ENCODE measurements at places on chromosomes 4 and X.

DNA sequence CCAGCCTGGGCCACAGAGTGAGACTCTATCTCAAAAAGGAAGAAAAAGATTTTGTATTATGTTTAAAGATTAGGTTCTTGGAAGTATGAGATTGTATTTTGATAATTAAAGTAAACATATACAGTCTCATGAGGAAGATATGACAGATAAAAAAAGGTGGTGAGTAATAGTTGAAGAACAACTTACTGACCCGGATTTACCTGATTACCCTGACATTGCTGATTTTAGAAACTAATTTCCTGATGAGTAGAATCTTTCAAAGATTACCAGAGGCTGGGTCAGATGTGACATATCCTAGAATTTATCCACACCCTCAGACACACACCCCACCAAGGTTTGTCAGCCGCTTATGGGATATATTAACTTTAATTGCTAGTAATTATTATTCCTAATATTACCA, 9.5 kb downstream of the CDKL5 start:
- DNase-seq, result no peak

- no peak for DNase-seq
Measured at GRCh38 chr4:30945586-30945985, 225.4 kb downstream of the PCDH7 start.

DNA sequence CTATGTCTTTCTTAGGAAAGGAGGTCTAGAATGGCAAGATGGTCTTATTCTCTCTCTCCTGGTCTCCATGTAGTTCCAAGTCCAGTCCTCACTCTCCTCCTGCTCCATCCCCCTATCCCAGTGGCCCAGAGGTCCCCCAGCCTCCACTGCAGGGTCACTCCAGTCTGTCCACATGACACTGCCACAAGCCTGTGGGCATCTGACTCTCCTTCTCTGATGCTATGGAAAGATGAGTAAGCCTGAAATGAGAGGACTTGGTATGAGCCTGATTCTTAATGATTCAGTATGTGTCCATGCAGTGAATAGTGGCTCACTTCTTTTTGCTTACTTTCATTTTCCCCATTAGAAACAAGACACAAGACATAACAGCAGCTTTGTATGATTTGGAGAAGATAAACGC, 516.8 kb upstream of the ADGRL3 start:
- peak; percentile 77 for DNase-seq

DNA sequence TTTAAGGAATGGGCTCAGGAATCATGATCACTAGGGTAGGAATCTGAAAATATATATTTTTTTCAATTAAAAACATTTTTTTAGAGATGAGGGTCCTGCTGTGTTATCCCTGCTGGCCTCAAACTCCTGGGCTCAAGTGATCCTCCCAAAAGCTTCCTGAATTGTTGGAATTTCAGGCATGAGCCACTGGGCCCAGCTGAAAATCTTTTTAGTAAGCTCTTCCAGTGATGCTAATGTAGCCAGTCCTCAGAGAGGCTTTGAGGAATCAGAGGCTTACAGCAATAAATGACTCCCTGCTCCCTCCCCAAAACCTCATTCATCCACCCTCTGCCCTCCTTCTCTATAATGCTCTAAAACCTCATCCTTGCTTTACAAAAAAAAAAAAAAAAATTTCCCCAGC, 129.5 kb downstream of the ZIC3 start:
- DNase-seq, result no peak

DNA sequence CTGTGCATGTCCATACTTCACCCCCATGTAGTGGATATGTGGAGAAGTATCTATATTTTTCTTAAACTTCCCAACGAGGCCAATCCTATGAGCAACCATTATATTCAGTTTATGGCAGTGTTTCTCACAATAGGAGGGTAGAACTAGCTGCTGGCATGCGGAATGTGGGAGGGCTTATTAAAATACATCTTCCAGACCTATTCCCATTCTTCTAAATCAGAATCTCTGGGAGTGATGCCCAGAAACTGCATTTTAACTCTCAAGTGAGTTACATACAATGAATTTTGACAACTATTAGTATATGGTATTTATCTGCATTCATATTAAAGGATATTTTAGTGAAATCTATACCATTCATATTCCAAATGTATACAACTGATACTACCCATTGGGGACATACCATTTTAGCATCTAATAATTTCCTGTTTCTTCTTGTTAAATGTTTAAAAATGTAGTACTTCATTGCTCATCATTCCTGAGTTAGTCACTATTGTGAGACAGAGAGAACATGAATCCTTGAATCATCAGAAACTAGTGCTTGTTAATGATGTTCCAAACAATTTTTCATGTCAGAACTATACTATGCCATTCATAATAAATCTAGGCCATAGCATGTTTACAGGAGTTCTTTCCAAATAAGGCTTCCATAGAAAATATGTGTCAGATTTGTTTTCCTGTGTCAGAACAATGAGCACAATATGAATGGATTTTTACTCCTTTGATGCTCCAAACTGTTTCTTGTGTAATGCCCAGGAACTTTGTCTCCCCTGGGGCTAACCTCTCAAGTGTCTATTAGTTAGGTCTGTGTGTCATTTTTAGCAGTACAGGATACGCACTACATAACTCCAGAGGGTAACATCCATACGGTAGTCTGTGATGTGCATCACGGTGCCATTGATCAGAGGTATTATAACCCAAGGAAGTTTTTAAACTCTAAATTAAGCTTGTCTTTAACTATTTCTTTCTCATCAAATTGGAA, 198.8 kb upstream of the BMP3 start:
- peak; percentile 40 for DNase-seq
